ENCODE measurements at places on chromosomes 1 and 21. TPM values are rescaled to one million over a fixed set of nuclear protein-coding genes. Genes with fewer than 3 reads are reported as not detected.

Gene CTTNBP2NL
- 3.4 TPM for total RNA-seq

DNA sequence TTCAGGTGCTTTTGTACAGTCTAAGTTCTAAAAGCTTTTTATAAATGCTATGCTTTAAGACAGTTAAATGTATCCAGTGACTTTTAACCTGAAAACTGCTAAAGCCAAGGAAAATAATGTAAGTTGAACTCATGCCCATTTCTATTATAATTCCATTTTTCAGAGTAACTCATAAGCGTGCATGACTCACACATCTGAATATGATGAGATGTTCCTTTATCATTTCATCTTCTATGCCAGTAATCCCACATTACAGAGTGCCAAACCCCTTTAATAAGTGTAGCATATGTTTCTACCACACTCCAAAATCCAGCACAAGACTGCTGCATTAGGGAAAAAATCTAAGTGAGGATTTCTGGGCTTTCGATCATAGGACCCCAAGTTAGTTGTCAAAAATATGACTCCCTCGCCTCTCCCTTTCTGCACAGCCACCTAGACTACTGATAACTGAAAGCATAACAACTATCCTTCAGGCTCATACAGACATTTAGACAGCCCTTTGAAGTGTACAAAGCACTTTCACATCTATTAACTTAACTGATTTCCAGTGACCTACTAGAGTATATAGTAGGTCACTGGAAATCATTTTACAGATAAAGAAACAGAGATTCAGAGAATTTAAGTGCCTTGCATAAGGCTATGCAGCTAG lies 45.3 kb downstream of the JAK1 start:
- no peak overlapping the region for H3K4me3 ChIP-seq
- peaks cover 6% of the 10 kb centered on the region for H3K36me3 ChIP-seq

- peaks cover 20% of the 10 kb centered on the region for H3K27me3 ChIP-seq
- no peaks in the 10 kb centered on the region for H3K36me3 ChIP-seq
- H3K4me1 ChIP-seq = peaks cover 13% of the 10 kb centered on the region
These were observed 1.1 kb downstream of the ZSWIM5 start for GRCh38 chr1:45205011-45205909.

- no peak overlapping the region for H3K4me3 ChIP-seq
- H3K27me3 ChIP-seq = no peaks in the 10 kb centered on the region
- no peak for DNase-seq
- no peak overlapping the region for H3K27ac ChIP-seq
- H3K4me1 ChIP-seq = peaks cover 9% of the 10 kb centered on the region
These were observed 254.8 kb downstream of the LTN1 start for GRCh38 chr21:28737674-28738419.

GRCh38 chr1:12324423-12324822 lies 94.6 kb downstream of the VPS13D start:
- H3K4me1 ChIP-seq = peaks cover 3% of the 10 kb centered on the region
- no peak overlapping the region for H3K4me3 ChIP-seq
- DNase-seq = no peak
- no peak overlapping the region for H3K27ac ChIP-seq
- H3K36me3 ChIP-seq = peaks cover 30% of the 10 kb centered on the region

Gene ADAMTS4
- total RNA-seq = 1.2 TPM

DNA sequence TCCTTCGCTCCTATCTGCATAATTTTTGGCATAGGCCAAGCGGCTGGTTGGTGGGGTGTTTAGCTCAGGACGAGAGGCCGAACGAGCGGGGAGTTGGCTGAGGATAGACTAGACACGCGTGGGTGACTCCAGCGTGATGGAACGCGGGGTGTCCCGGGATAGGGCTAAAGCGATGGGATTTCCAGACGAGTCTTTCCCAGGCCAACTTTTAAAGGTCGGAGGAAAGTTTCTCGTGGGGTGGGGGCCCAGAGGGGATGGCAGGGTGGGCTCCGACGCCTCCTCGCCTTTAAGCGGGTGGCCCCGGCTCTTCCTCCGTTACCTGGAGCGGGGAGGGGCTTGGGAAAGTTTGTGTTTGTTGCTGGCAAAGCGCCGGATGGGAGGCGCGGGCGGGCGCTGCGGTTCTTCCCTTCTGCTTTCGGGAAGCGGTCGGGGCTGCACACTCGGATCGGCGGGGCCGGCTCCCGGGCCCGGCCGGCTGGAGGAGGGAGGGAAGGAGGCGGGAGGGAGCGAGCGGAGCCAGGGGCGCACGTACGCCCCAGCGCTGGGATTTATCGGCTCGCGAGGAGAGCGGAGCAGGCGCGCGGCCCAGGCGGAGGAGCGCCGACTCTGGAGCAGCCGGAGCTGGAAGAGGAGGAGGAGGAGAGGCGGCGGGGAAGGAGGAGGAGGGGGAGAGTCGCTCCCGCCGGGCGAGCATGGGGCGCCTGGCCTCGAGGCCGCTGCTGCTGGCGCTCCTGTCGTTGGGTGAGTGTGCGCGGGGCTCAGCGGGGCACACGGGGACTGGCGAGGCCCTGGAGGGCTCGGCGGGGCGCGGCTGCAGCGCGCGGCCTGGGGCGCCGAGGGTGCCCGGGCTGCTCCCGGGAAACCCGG lies at the start of gene PTGFRN:
TSS of gene PTGFRN (plus strand) at position 405 of the 867 bp plus-strand sequence. CDS start at position 693, 288 bp downstream.
- DNase-seq = peak; percentile 17
- H3K4me1 ChIP-seq = peaks cover 5% of the 10 kb centered on the region
- H3K36me3 ChIP-seq = no peaks in the 10 kb centered on the region
- H3K4me3 ChIP-seq = peak within 1 kb of the TSS; percentile 66

- peaks cover 4% of the 10 kb centered on the region for H3K4me1 ChIP-seq
- H3K27ac ChIP-seq = no peak overlapping the region
- peaks cover 11% of the 10 kb centered on the region for H3K27me3 ChIP-seq
- H3K4me3 ChIP-seq = no peak overlapping the region
- H3K36me3 ChIP-seq = peaks cover 2% of the 10 kb centered on the region
These were observed 5.4 kb downstream of the KCNA2 start for GRCh38 chr1:110600716-110601115.

Gene CYP2J2
- 2.8 TPM for total RNA-seq

Gene C1orf94
- not detected for total RNA-seq

Gene PRDM16
- 0.20 TPM for total RNA-seq

Gene PDC
- total RNA-seq = not detected

Gene MCOLN2
- total RNA-seq = 27.2 TPM

- H3K4me1 ChIP-seq = peaks cover 14% of the 10 kb centered on the region
- DNase-seq = no peak
- H3K27me3 ChIP-seq = peaks cover 16% of the 10 kb centered on the region
- no peaks in the 10 kb centered on the region for H3K36me3 ChIP-seq
- peak overlapping the region; percentile 47 for H3K27ac ChIP-seq
These were observed 43.2 kb downstream of the GJA5 start for GRCh38 chr1:147717051-147717705.

Gene GBP6
- total RNA-seq = 0.25 TPM

DNA sequence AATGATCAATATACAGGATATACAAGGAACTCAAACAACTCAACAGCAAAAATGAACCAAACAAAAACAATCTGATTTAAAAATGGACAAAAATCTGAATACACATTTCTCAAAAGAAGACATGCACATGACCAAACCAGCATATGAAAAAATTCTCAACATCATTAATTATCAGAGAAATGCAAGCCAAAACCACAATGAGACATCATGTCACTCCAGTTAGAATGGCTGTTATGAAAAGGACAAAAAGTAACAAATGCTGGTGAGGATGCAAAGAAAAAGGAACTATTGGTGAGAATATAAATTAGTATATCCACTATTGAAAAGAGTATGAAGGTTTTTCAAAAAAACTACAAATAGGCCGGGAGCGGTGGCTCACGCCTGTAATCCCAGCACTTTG lies 42.0 kb downstream of the FCRL3 start:
- H3K27me3 ChIP-seq = peaks cover 10% of the 10 kb centered on the region
- H3K4me3 ChIP-seq = no peak overlapping the region
- H3K36me3 ChIP-seq = no peaks in the 10 kb centered on the region
- no peak for DNase-seq

DNA sequence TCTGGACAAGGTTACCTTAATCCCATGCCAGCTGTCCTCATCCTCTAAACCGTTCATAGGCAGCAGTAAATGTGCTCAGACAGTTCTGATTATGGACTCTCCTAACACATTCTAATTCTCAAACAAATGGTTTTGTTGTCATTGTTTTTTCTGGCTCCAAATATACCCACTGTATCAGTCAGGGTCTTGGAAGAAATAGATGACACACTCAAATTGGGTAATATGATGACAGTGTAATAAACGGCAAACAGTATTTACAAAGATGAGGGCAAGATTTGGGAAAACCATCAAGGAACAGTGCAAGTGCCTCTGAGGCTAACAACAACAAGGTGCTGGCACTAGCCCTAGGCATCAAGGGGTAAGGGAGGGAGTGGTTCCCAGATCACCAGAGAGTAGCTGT lies 4.3 kb upstream of the CDC20 start:
- peaks cover 18% of the 10 kb centered on the region for H3K36me3 ChIP-seq
- H3K4me3 ChIP-seq = no peak overlapping the region
- H3K27me3 ChIP-seq = no peaks in the 10 kb centered on the region
- peaks cover 22% of the 10 kb centered on the region for H3K4me1 ChIP-seq

DNA sequence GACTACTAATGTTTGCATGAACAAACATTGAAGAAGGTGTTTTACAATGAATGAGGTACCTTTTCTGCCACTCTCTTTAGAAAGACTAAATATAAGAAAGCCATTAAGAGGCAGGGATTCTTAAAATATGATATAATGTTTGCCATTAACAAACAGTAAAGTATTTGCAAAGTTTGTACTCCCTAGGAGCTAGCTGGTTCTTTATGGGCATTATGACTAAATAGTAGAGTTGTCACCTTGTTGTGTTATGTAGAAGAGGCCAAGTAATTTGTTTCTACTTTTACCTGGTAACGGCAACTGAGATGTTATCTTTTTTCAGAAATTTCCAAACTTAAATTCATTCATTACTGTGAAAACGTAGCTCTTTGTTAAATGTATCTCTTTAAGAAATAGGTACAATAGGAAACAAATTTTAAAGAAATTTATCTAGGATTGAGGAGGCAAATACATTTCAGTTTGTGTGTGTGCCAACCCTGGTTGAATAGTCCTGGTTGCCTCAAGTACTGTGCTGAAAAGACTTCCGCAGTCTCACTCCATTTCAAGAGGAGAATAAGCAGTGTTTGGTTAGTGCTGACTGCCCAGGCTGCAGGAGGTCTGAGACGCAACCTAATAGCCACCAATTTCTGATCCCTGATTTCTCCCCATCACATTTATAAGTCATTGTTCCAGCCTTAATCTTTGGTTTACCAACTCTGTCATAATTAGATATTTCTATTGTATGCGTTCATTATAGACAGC lies 52.1 kb downstream of the WDR3 start:
- H3K27me3 ChIP-seq = peaks cover 10% of the 10 kb centered on the region
- no peak for DNase-seq
- no peak overlapping the region for H3K27ac ChIP-seq
- H3K36me3 ChIP-seq = no peaks in the 10 kb centered on the region

GRCh38 chr1:209412036-209412435 lies 171.5 kb upstream of the CAMK1G start:
- no peaks in the 10 kb centered on the region for H3K36me3 ChIP-seq
- H3K4me3 ChIP-seq = no peak overlapping the region
- no peak overlapping the region for H3K27ac ChIP-seq
- no peak for DNase-seq

DNA sequence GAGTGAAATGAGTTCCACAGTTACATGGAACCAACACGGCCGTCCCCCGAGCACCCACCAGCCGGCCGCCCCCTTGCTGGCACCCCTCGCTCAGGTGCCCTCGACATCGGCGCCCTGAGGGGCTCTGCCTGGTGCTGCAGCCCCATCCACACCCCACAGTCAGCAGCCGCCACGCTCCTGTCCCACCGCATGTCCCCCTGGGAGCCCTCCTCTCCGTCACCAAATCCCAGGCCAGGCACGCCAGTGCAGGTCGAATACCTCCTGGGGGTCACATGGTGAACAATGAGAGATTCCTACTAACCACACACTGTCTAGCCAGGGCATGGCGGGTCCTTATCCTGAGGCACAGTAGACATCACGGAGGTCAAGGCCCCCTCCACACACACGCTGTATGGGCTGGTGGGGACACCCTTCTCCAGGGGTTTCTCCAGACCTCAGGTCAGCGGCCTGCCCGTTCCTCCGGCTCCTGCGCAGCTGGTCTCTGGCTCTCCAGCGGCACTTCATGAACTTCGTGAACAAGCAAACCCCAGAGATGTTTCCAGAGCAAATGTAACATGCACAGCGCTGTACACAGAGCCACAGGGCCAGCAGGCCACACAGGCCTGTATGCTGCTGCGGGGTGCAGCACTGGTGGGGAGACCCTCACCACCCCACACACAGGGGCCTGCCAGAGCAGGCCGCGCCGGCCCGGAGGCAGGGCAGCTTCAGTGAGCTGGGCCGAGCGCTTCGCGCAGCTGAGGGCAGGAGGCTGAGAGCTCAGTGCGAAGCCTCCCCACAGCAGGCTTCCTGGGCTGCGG lies 21.8 kb downstream of the POFUT2 start:
- no peak for DNase-seq
- H3K4me3 ChIP-seq = peak overlapping the region; percentile 27
- peaks cover 52% of the 10 kb centered on the region for H3K36me3 ChIP-seq
- H3K27ac ChIP-seq = peak overlapping the region; percentile 71
- peaks cover 30% of the 10 kb centered on the region for H3K4me1 ChIP-seq
- H3K27me3 ChIP-seq = no peaks in the 10 kb centered on the region

GRCh38 chr1:150548632-150549495 lies at the start of gene ADAMTSL4:
Gene ADAMTSL4, plus strand, starts transcription at chr1:150549408. Its CDS starts 2,881 bp downstream, at chr1:150552289.
- H3K36me3 ChIP-seq = no peaks in the 10 kb centered on the region
- H3K27ac ChIP-seq = peak within 1 kb of the TSS; percentile 16
- H3K4me3 ChIP-seq = peak within 1 kb of the TSS; percentile 72
- peaks cover 22% of the 10 kb centered on the region for H3K27me3 ChIP-seq

GRCh38 chr1:31811605-31812004 lies 4.2 kb downstream of the SPOCD1 start:
- H3K27me3 ChIP-seq = peaks cover 4% of the 10 kb centered on the region
- no peak overlapping the region for H3K4me3 ChIP-seq
- no peaks in the 10 kb centered on the region for H3K36me3 ChIP-seq
- peaks cover 5% of the 10 kb centered on the region for H3K4me1 ChIP-seq
- no peak for DNase-seq

Gene RGS8
- total RNA-seq = not detected

Gene LCE3D
- total RNA-seq = not detected

Gene MAP3K21
- total RNA-seq = 4.6 TPM

DNA sequence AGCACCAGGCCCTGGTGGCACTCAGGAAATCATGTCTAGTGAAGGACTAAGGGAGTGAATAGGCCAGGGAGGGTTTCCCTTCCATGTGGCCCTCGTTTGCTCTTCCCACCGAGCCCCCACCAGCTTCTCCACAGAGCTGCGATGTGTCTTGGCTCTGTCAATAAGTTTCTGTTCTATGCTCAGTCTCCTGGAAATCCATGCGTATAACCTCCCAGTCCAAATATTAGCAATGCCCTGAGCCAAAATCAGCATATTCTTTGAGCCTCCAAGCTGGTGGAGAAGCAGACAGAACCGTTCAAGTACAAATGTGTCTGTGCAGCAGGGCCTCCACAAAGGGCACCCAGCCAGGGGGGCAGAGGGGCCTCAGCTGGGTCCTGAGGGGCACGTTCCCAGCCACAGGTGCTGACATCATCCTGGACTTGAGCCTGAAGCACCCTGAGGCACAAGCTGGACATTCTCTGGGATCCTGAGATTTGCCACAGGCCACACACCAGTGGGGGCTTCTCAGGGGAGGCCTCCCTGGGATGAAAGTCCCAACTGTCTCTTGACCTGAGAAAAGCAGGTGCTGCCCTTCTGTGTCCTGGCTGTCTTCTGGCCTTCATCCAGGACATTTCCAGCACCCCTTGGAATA lies 350.5 kb upstream of the VAMP3 start:
- no peak for DNase-seq
- no peak overlapping the region for H3K4me3 ChIP-seq
- H3K36me3 ChIP-seq = no peaks in the 10 kb centered on the region

Gene FMOD
- total RNA-seq = 0.45 TPM
